SK-MEL-5 (cell line): ENCODE measurements at places on chromosomes 13 and 19.

GRCh38 chr19:16867211-16867610 lies 21.6 kb upstream of the F2RL3 start:
- no peak for DNase-seq

DNA sequence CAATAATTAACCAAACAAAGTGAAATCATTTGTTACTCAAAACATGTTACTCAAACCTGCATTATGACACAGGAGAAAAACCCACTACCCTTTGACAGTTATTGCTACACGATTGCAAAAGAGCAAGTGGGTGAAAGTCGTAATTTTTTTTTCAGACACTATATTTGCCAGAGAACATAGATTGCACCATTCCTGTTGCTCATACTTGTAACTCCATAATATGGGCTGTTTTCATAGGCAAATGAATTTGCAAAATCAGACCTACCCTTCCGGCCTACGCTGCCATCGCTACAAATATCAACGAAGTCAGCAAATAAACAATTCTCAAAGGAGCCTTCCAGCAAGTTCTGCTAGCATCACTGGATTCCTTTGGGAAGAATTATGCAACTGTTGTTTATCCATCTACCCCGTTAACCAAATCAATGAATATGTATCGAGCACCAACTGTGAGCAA lies 396.5 kb downstream of the IRS2 start:
- DNase-seq: no peak

GRCh38 chr13:113383089-113383488 lies 19.2 kb upstream of the GRTP1 start:
- DNase-seq: no peak

DNA sequence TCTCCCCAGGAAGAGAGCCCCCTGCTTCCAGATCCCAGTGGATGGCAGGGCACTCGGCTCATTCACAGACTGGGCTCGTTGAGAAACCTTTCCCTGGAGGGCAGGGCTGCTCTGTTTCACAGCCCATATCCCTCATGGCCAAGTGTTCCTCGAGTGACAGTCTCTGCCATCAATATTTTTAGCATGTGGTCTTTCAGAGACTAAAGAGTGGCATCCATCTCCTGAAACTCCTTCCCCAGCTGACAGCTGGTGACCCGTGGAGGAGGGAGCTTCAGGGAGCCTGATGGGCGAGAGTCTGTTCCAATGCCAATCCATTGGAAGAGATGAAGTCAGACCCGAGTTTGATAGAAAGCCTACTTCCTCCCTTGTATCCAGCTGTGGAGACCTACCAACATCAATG lies 30.7 kb upstream of the ALOX5AP start:
- no peak for DNase-seq

GRCh38 chr19:8392017-8392591 lies 1.9 kb downstream of the RAB11B start:
- DNase-seq: no peak

GRCh38 chr19:18259893-18260292 lies 14.4 kb downstream of the IQCN start:
- DNase-seq: no peak

- DNase-seq: no peak
These were observed 19.3 kb downstream of the SLC25A30 start for GRCh38 chr13:45398877-45399276.

DNA sequence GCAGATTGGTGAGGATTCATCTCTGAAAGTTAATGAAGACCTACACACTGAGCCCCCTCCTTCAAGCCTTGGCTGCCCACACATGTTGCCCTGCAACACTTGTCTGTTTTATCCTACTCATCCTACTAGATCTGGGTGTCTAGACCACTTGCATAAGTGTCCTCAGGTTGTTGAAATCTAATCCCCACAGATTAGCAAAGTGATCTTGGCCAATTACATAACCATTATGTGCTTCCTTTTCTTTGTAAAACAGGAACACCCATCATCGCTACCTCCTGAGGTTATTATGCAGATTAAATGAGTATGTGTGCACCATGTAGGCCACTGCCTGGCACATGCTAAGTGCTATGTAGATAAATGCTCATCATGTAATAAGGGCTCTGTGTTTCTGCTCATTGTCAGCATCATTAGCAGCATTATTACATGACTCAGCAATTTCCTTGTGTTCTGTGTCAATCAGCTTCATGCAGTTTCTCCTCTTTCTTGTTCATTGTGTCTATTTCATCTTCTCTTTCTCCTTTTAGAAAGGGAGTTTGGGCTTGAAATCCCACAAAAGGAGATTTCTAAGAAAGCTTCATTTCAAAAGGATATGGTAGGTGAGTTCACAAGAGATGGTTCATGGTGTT lies 15.1 kb downstream of the ZNF175 start:
- DNase-seq: no peak

GRCh38 chr13:42650506-42650905 lies 76.6 kb downstream of the TNFSF11 start:
- DNase-seq: no peak

DNA sequence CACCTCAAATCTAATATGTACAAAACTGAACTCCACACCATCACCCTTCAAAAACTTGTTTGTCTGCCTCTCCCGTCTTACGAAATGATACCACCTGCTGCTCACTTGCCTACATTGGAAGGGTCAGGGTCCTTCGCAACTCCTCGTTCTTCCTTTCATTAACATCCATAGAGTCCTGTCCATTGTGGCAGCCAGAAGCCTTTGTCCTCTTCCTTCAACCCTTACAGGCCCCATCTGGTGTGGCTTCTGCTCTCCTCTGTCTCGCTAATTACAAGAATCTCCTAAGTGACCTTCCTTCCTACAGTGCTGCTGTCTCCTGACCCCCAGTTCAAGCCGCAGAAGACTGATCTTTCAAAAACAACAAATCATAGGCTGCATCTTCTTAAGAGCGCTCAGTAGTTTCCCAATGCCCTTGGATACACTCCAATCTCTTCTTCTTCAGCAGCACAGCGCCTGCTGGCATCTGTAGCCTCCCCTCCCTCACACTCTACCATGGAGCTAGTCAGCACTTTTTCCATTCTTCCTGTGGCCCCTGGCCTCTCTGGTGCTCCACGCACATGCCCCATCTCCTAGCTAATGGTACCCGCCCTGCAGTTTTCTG lies 382.7 kb downstream of the LIG4 start:
- DNase-seq: no peak

DNA sequence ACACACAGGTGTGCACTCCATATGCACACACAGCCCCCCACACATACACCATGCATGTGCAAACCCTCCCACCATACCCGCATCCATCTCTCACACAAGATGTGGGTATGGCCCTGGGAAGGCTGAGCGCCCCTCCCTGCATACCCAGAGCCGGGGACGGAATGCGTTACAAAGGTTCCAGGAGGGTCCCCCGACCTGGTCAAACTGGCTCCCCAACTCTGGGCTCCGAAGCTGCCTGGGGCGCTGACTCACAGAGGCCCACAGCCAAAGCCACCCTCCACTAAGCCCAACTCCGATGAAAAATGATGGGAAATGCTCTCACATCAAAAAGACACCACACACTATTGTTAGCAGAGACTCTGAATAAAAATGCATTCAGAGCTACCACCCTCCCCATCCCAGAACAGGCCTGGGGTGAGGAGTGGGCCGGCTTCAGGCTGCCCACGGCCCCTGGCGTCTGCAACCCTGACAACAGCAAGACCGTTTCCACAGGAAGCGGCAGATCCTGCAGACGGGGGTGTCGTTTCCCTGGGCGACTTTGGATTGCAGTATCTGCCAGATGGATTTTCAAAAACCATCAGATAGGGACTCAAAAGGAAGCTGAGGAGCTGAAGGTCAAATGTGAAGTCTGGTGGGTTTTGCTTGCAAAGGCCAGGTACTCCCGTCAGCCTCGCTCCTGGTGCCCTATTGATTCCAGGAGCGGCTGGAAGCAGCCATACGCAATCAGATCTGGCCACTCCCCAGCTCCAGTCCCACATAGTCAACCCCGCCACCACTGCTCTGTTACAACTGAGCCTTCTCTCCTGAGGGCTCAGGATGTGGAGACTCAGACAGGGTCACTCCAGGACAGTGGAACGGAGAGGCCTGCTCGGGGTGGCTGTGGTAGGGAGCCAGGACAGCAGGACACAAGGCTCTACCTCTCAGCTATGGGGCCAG lies 14.3 kb downstream of the PEPD start:
- no peak for DNase-seq

GRCh38 chr13:23321535-23322241 lies 111.8 kb downstream of the SACS start:
- peak; percentile 28 for DNase-seq

DNA sequence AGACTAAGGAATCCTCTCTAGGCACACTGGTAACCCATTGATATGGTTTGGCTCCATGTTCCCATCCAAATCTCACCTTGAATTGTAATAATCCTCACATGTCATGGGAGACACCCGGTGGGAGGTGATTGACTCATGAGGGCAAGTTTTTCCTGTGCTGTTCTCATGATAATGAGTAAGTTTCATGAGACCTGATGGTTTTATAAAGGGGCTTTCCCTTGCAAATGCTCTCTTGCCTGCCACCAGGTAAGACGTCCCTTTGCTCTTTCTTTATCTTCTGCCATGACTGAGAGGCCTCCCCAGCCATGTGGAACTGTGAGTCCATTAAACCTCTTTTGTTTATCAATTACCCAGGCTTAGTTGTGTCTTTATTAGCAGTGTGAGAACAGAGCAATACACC lies 81.4 kb upstream of the GPC6 start:
- no peak for DNase-seq

GRCh38 chr19:39407660-39408391 lies 1.2 kb downstream of the ZFP36 start:
- DNase-seq: no peak

DNA sequence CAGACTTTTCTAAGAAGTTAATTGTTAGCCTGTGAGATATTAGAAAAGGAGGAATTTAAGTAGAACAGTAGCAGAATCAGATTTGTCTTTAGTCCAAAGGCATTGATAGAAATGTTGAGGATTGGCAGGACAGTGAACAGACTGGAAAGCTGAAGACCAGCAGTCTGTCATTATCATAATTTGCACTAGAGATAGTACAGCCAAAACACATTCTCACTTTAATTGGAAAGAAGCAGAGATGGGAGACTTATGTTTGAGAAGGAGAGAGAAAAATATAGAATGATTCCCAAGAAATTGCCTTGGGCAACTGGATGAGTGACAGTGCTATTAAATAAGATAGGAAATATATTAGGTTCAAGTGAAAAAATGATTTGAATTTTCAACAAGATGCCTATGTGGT lies 755.5 kb downstream of the SLITRK5 start:
- DNase-seq: no peak

DNA sequence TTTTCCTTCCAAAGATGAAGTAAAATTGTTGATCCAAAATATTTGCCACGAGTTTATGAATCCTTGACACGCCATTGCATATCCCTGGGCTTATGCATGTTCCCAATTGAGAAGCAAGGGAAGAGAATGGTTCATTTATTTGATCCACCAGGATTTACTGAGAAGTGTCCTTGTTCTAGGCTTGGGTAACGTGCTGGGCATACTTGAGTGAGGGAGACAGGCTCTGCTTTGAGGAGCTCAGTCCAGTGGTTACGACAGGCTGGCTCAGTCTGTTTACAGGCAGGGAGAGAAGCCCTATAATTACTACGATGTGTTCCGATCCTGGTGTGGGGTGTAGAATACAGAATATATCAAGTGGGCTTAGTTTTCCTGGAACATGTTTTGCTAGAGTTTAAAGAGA lies 6.3 kb upstream of the PNMA8C start:
- DNase-seq: peak; percentile 96

GRCh38 chr13:31522396-31522795 lies 216.9 kb upstream of the RXFP2 start:
- no peak for DNase-seq
